ENCODE measurements at places on chromosomes 4 and X.

- no peak for DNase-seq
- no peaks in the 10 kb centered on the region for H3K36me3 ChIP-seq
- H3K4me3 ChIP-seq, result no peak overlapping the region
- H3K27me3 ChIP-seq, result no peaks in the 10 kb centered on the region
- H3K27ac ChIP-seq, result no peak overlapping the region
These were observed 105.6 kb downstream of the AMELX start for GRCh38 chrX:11398785-11399184.

GRCh38 chr4:20574986-20575385, 125.3 kb upstream of the PACRGL start:
- H3K27ac ChIP-seq, result no peak overlapping the region
- no peak overlapping the region for H3K4me3 ChIP-seq
- no peak for DNase-seq
- H3K4me1 ChIP-seq, result no peaks in the 10 kb centered on the region
- H3K27me3 ChIP-seq, result no peaks in the 10 kb centered on the region

- no peaks in the 10 kb centered on the region for H3K27me3 ChIP-seq
- no peaks in the 10 kb centered on the region for H3K4me1 ChIP-seq
- no peak overlapping the region for H3K4me3 ChIP-seq
- no peaks in the 10 kb centered on the region for H3K36me3 ChIP-seq
- no peak for DNase-seq
These were observed 188.8 kb upstream of the TECRL start for GRCh38 chr4:64598066-64598465.

- H3K4me1 ChIP-seq, result peaks cover 8% of the 10 kb centered on the region
- no peak overlapping the region for H3K27ac ChIP-seq
- no peaks in the 10 kb centered on the region for H3K36me3 ChIP-seq
- H3K27me3 ChIP-seq, result peaks cover 20% of the 10 kb centered on the region
- H3K4me3 ChIP-seq, result no peak overlapping the region
- DNase-seq, result no peak
These were observed 103.4 kb upstream of the PJA1 start for GRCh38 chrX:69268611-69269010.

- DNase-seq, result no peak
- H3K27me3 ChIP-seq, result peaks cover 10% of the 10 kb centered on the region
- no peak overlapping the region for H3K4me3 ChIP-seq
- no peaks in the 10 kb centered on the region for H3K4me1 ChIP-seq
- H3K27ac ChIP-seq, result no peak overlapping the region
- H3K36me3 ChIP-seq, result no peaks in the 10 kb centered on the region
These were observed 149.9 kb downstream of the CHIC2 start for GRCh38 chr4:53914313-53915016.

DNA sequence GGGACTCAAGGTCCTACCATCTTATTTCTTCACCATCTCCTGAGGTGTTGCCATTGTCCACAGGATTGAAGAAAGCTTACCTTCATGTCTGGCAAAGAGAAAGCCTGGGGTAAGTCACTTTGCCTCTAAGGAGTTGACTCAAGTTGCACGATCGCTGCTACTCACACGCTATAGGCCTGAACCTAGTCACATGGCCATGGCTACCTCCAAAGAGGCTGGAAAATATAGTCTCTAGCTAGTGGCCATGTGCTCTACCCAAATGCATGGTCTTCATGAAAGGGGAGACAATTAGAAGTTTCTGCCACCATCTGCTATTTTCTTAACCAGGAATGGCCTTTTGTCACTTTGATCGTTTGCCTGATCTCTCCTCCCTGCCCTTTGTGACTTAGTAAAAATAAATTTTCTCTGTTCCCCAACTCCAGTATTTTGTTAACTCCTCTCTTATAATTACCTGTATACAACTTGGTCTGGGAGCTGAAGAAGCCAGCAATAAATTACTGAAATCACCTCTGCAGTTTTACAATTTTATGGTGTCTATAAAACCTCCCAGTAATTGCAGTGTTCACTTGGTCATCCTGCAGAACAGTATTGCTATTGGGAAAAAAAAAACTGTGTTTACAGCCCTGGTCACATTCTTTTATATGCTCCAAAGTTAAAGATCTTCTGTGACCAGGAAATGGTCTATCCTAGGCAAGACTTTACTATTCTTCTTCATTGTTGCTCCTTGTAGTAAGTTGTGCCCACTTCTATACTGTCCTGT, 126.7 kb upstream of the TSPAN5 start:
- no peak overlapping the region for H3K4me3 ChIP-seq
- peaks cover 47% of the 10 kb centered on the region for H3K4me1 ChIP-seq
- DNase-seq, result no peak
- H3K36me3 ChIP-seq, result no peaks in the 10 kb centered on the region
- peak overlapping the region; percentile 37 for H3K27ac ChIP-seq
